NCI-H1048 (cell line): ENCODE measurements at places on chromosomes 5 and 9.

DNA sequence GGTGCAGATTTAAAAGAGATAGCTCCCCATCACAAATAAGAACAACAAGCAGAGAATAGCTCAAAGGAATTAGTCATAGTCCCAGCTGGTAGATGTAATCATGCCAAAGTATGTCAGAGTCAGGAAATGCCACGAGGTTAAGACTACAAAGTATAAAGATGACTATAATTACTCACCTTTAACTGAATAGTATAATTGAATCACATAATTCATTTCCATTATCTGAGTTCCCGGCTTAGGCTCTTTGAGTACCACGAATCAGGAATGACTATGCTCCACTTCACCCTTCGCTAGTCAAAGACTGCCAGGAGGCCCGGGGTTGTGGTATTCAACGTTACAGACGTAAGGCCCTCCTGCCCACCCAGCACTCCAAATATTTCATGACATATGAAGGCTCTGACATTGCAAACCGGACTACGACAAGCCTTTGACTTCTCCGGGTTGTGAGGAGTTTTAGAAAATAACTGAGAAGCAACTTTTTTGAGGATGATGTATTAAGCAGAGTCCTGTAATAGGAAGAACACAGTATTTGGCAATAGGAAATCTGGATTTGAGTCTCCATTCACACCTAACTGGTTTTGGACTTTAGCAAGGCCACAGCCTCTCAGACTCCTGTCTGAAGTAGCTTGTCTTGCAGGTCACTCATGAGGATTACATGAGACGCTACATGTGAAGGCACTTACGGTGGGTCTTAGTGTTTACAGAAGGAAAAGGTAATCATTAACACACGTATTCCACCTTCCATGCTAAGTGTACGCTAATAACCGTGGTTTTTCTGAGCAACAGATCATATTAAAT lies 64.6 kb downstream of the ENC1 start:
- no peak for DNase-seq

DNA sequence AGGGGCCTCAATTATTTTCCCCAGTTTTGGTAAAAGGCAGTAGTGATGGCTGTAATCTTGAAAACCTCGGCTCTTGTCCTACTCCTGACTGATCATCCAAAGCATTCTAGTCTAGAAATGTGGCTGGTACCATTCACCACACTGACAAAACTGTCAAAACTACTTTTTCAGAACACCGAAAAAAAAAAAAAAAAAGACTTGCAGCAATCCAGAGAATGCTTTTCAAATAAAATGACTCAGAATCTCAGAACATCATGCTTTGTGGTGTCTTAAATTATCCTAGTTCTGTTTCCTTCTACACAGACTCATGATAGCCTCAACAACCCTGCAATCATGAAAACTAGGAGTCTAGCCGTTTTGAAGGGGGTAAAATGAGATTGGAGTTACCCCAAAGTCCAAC lies 13.4 kb downstream of the SLC28A3 start:
- no peak for DNase-seq

GRCh38 chr5:65462139-65462705 lies 19.5 kb downstream of the ADAMTS6 start:
- no peak for DNase-seq

DNA sequence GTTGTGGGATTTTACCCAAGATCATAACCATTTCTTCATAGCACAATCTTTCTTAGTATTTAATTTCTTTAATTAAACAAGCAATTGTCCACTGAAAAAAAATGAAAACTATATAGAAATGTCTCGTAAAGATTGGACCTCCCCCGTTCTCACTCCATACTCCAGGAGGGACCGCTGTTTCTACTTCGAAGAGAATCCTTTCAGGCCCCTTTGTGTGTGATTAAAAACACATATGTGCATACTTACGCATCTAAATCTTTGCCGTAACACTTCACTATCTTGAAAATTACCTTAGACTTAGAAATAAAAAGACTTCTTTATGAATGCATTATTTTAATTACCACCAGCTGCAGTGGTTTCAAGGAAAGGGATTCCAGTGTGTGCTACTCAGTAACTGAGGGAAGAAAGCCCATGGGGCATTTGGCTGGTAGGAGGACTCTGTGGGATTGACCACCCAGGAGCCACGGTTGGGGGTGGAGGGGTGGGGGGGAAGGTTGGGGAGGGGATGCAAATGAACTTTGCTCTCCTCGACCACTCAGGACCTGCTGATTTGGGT lies 209.1 kb downstream of the FAM114A2 start:
- no peak for DNase-seq

DNA sequence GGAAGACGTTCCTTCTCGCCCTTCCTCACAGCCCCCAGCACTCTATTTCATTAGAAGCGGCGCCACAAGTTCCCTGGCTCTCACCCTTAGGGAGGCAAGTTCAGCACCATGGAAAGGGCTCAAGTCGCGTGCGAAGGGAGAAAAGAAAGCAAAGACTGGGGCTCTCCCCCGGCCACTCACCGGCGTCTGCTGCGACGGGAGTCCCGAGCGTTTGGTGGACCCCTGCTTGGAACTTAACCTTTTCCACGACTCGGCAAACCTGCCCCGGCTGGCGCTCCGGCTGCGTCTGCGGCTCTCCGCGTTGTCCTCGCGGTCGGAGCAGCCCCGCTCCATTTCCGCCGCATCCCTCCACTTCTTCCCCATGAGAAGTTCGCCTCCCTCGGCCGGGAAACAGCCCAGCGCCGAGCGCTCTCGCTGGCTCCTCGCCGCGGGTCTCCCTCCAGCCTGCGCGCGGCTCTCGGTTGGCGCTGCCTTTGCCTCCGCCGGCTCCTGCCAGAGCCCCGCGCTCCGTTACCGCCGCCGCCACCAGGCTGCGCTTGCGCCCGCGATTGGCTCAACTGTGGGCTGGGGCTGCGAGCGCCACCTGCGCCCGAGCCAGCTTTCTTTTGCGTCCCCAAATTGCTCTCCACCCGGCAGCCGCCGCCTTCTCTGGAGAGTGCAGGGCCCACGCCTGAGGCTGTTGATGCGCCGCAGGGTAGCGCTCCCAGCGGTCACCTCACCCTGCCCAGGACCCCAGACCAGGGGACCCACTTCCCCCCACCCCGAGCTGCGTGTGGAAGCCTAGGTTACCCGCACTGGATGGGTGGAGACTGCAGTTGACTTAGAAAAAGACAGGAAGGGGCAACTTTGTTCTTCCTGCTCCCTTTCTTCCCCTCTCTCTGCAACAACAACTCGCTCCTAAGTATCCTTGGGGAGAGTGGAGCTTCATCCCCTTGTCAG lies 321.6 kb downstream of the CEMIP2 start:
- peak; percentile 60 for DNase-seq

- DNase-seq = no peak
Observed at GRCh38 chr9:38026021-38026809, 42.8 kb downstream of the SHB start.

GRCh38 chr5:147482706-147483180 lies 27.1 kb downstream of the DPYSL3 start:
- no peak for DNase-seq

- no peak for DNase-seq
Observed at GRCh38 chr5:87755360-87755759, 342.6 kb upstream of the CCNH start.

DNA sequence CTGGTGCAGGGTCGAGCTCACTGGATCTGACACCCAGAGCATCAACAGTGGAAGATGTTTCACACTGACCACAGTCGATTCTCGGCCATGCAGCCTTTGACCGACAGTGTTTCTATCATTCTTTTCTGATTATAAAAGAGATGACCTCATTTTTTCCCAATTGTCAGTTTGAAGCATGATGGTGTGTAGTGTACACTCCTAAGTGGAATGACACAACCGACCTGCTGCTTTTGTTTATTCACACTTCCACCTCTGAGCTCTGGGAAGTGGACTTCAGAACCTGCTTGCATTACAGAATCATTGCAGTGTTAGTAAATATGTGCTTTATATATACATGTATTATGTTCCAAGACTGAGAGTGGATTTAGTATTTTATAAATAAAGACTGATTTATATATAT lies 128.6 kb downstream of the IRX2 start:
- no peak for DNase-seq

DNA sequence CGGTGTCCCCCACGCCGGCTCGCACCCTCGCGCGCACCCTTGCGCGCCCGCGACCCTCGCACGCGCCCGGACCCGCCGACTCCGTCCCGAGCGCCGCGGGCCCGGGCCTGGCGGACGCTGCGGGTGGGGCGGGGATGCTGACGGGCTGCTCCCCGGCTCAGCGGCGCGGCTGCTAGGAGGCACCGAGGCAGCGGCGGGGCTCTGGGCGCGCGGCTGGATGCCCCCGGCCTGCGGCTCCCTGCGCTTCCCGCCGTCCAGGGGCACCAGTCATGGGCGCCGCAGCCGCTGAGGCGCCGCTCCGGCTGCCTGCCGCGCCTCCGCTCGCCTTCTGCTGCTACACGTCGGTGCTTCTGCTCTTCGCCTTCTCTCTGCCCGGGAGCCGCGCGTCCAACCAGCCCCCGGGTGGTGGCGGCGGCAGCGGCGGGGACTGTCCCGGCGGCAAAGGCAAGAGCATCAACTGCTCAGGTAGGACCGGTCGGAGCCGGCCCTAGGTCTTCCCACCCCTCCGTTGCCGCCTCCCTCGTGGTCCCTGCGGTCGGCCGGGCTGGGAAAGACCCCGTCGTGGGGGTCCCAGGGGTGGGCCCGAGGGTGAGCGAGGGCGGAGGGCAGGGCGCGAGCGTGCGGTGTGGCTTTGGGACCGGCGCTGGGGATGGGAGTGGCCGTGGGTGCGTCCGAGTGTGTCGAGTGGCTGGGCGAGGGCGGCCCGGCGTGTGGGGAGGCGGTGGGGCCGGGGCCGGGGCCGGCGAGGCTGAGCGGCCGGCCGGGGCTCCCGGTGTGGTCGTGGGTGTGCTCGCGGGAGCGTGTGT lies 530 bp downstream of the TMEFF1 start:
- no peak for DNase-seq

DNA sequence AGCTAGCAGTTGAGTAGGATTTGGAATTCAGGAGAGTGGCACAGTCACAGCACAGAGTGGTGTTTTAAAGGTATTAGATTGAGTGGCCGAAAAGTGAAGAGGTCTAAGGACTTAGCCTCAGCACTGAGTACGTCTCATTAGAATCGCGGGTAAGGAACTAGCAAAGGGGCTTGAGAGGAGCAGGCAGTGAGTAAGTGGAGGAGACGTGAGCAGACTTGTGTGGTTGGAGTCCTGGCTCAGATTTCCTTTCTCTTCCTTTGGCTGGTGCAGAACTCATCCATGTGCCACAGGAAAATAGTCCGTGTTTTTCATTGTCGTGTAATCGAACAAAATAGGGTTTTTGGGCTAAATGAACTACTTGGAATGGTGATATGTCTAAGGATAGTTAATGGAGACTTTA lies 3.4 kb downstream of the EXOSC2 start:
- DNase-seq = no peak

GRCh38 chr5:79798893-79799590 lies 109.4 kb downstream of the CMYA5 start:
- no peak for DNase-seq

DNA sequence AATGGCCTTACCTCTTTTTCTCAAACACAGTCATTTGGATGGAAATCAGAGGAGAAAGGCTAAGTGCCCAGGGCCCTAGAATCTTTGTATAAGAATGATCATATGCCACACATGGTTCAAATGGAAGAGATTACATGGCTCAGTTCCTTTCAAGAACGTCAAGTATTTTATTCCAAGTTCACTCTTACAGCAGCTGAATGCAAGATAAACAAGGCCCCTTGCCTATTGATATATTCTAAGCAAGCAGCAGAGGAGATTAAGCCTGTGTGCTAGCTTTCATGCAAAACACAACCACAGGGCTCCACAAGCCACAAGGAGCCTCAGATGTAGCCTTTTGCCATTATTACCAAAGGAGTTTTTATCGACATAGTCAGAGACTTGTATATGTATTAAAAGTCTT lies 55.3 kb upstream of the SLCO6A1 start:
- no peak for DNase-seq

GRCh38 chr5:153658606-153659005 lies 168.1 kb downstream of the GRIA1 start:
- DNase-seq = no peak

GRCh38 chr9:3977614-3978112 lies 322.2 kb downstream of the GLIS3 start:
- no peak for DNase-seq

GRCh38 chr9:90552317-90552716 lies 90.3 kb downstream of the DIRAS2 start:
- DNase-seq = no peak

DNA sequence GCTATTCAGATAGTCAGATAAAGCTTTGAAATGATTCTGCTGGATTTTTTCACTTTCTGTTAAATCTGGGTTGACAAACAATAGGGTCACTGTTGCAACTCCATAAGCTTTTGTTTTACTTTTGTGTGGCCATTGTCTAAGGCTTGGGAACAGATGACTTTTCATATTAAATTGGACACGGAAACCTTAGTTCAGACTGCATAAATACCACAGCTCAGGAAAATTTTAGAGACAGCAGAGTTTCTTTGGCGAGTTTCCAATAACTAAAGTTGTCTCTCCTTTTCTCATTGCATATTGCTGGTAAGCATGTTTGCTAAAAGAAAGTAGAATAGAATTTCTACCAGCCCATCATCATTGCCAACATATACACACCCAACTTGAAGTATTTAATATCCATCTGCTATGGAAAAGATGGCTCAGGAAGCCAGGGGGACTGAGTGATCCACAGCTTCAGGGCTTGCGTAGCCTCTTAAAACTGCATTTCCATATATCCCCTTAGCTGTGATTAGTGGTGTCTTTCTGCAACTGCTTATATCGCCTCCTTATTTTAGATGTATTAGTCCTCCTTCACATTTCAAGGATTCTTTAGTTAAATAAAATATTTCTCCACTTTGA lies 168.2 kb downstream of the ARHGAP26 start:
- peak; percentile 0 for DNase-seq

GRCh38 chr5:154315196-154315595 lies 124.7 kb downstream of the GALNT10 start:
- no peak for DNase-seq

- DNase-seq = no peak
Observed at GRCh38 chr5:133372293-133372937, 239.9 kb downstream of the FSTL4 start.

DNA sequence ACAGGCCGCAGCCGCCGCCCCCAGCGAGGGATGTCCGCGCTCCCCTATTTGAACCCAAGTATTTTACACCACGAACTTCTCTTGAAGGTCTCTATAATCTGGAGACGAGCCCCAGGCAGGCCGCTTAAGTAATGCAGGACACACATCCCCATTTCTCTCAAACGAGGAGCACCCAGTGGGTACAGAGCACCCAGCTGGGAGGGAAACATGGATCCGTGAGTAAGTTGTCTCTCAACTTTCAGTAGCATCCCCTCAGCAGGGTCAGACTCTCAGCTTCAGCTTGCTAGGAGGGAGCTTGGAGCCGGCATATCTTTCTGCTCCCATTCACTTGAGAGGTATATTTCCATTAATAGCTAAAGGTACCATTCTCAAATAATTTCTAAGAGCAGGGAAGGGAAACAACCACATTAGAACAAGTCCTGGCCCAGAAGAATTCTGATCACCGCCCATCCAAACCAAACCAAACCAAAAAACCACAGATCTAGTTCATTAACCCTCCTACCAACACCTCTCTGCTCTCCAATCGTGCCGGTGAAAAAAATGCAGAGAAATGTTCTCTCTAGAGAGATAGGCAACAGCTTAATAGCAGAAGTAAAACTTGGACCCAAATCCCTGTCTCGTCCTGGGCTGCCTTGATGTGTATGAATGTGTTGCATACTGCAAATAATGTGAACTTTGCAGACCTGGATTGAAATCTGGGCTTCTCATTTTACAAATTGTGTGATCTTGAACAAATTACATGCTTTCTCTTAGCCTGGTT lies 910 bp downstream of the TDRD7 start:
- no peak for DNase-seq

GRCh38 chr5:134577022-134577795 lies 51.7 kb downstream of the JADE2 start:
- no peak for DNase-seq
